ENCODE measurements at places on chromosomes 6 and 20.

DNA sequence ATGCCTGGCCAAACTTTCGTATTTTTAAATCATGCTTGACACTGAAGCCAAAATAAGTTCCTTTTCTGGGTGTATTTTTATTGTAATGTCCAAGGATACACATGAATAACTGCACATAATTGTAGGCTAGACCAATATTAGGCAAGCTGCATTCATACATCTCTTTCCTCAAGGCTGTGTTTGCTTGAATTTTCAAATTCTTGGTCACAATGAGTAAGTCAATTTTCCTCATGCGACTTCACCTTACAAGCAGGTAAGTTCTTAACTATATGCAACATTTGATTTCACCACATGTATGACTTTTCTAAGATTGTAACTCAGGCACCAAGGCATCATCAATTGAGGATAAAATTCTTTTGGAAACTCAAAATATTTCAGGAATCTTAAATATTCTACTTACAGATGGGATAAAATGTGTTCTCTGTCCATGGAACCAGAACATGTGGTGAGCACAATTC lies 112.4 kb upstream of the ZNF217 start:
- no peak for DNase-seq

DNA sequence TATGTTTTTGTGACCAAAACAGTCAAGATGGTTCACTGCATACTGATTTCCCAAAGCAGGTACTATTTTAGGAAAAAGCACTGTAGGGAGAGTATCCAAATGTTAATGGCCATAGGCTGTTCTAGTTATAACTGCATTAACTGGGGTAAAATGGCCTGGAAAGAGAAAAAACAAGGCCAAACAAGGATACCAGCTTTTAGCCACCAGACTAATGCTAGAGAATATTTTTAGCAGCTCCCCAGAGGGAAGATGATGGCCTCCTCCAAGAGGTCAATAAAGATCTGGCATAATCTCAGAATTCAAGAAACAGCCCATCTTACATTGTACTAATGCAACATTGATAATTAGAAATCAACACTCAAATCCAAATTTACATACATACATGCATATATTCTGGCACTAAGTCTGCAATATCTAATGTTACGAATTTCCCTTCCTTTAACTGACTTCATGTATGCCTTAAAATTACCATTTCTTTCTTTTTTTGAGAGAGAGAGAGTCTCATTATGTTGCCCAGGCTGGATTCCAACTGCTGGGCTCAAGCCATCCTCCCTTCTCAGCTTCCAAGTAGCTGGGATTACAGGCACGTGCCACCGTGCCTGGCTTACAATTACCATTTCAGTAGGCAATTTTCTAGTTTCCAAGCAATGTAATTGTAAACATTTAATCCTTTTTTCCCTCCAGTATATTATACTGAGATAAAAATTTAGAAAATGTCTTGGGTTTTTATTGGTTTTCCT lies 9.3 kb downstream of the COX7A2 start:
- DNase-seq: no peak

- peak; percentile 91 for DNase-seq
These were observed 118.1 kb downstream of the CEBPB start for GRCh38 chr20:50308513-50309279.

DNA sequence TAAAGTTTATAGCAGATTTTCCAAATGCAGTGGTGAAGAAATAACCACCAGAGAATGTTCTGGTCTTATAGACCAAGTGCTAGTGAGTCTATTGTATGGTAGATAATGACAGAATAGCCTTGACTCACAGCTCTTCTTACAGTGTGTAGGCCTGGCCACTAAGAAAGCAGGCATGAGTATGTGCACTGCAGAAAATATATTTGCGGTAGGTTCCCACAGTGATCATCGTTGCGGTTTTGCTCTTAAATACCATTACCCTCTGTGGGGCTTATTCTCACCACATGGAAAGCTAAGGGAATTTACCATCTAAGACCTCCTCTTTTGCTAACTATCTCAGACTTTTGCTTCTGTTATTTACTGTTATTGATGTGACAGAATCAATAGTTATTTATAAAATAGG lies 212.3 kb upstream of the SYNDIG1 start:
- no peak for DNase-seq
